Sigmoid colon (tissue), 7 donors: ENCODE measurements at places on chromosomes 2 and 18. TPM values are rescaled to one million over a fixed set of nuclear protein-coding genes. Genes with fewer than 3 reads are reported as not detected.

DNA sequence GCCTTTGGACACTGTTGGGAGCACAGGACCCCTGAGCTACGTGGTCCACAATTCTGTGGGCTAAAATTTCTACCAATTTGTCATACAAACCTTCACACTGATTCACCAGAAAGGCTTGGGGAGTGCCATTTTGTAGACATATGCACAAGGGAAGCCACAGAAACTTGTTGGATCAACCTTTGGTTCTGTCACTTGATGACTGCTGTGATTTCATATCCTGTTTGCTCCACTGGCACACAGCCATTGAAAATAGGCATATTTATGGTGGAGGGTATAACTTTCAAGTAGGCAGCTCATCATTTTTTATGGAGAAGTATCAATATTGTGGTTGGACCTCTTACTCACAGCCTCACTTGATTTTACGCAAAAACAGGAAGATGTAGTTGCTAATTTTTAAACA, 10.5 kb downstream of the NAPG start:
- no peaks in the 10 kb centered on the region for H3K27me3 ChIP-seq
- peaks cover 9% of the 10 kb centered on the region for H3K36me3 ChIP-seq
- no peak overlapping the region for H3K27ac ChIP-seq
- no peak for DNase-seq
- no peak overlapping the region for H3K4me3 ChIP-seq

GRCh38 chr2:138670734-138671133, 109.5 kb downstream of the NXPH2 start:
- DNase-seq: no peak
- H3K27ac ChIP-seq: no peak overlapping the region
- no peaks in the 10 kb centered on the region for H3K36me3 ChIP-seq
- H3K4me3 ChIP-seq: no peak overlapping the region

GRCh38 chr2:205934443-205934842, 151.5 kb downstream of the INO80D start:
- no peak for DNase-seq
- no peak overlapping the region for H3K4me3 ChIP-seq
- H3K27me3 ChIP-seq: no peaks in the 10 kb centered on the region
- no peaks in the 10 kb centered on the region for H3K36me3 ChIP-seq
- no peak overlapping the region for H3K27ac ChIP-seq

GRCh38 chr2:195810340-195811098, 153.5 kb downstream of the SLC39A10 start:
- H3K4me1 ChIP-seq: no peaks in the 10 kb centered on the region
- H3K4me3 ChIP-seq: no peak overlapping the region

DNA sequence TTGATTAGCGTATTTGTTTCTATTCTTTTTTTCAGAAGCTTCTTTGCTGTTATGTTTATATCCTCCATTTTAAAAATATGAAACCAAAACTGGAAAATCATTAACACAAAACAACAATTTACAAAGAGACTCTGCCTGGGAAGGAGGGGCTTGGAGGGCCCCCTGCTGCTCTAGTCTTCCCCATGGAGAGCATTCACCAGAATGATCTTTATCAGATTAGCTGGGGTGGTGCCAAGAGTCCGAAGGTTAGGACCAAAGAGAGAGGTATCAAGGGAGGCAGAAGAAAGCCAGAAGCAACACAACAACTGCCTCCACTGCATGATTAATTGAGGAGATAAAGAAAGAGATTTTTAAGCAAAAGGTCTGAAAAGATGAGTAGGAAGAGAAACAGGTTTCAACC, 218.6 kb downstream of the IRS1 start:
- H3K36me3 ChIP-seq: no peaks in the 10 kb centered on the region
- DNase-seq: no peak
- H3K4me3 ChIP-seq: no peak overlapping the region
- H3K27ac ChIP-seq: no peak overlapping the region

- peaks cover 32% of the 10 kb centered on the region for H3K4me1 ChIP-seq
- H3K27ac ChIP-seq: peak overlapping the region; percentile 42
- H3K4me3 ChIP-seq: no peak overlapping the region
- peak; percentile 70 for DNase-seq
Observed at GRCh38 chr2:31318361-31319336, 84.7 kb downstream of the EHD3 start.

GRCh38 chr18:26480897-26481795, 67.2 kb downstream of the KCTD1 start:
- no peak for DNase-seq
- no peak overlapping the region for H3K27ac ChIP-seq
- no peak overlapping the region for H3K4me3 ChIP-seq
- no peaks in the 10 kb centered on the region for H3K27me3 ChIP-seq
- no peaks in the 10 kb centered on the region for H3K4me1 ChIP-seq

CNDP1 gene
- 0.60 TPM for polyA plus RNA-seq

DPP10 gene
- polyA plus RNA-seq: 0.67 TPM

HNMT gene
- 118 TPM for polyA plus RNA-seq
